Kidney epithelial cell (primary cell): ENCODE measurements at places on chromosomes 1 and 21. TPM values are rescaled to one million over a fixed set of nuclear protein-coding genes. Genes with fewer than 3 reads are reported as not detected.

The NPL gene
- total RNA-seq, result 2.0 and 2.3 TPM in 2 replicates

The CDK18 gene
- total RNA-seq, result 12.1 and 14.0 TPM in 2 replicates

The TNFRSF1B gene
- 0.21 and 0.27 TPM in 2 replicates for total RNA-seq

The ESPN gene
- 2.7 TPM in 2 replicates for total RNA-seq

The SLC39A1 gene
- 219 and 246 TPM in 2 replicates for total RNA-seq

The LENEP gene
- total RNA-seq, result 1.6 TPM in 1 of 2 replicates, not detected in the other
